ENCODE measurements at places on chromosomes 5 and 9.

DNA sequence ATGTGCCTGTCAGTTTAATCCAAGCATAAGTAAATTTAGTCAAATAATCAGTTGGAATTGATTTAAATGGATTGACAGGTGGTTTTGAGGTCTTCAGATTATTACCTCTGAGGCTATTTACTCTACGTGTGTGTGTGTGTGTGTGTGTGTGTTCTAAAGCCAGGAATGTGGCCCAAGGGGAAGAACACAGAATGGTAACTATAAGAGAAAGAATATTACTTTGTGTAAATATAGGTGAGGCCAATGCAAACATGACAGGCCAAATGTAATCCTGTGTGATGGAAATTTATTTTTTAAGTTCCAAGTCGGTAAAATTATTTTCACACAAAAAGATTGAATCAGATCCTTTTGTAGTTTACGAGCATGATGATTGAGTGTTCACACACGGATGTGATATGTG lies 390.0 kb downstream of the PLK2 start:
- no peak for DNase-seq

DNA sequence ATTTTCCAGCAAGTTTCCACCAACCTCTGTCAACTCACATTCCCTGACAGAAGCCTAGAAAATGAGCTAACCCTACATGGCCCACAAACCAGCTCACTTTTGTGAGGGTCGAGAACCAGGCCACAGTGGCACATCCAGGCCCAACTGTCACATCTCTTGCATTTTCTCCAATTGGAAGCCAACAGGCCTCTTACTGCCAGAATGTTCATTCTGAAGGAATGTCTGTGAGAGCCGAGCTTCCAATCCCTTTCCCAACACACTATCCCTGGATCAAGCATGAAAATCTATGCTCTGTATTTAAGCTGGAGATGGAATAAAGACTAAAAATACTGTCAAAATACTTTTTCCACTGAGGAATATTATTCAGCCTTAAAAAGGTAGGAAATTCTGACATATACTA lies 20.0 kb downstream of the MARCHF3 start:
- no peak for DNase-seq

GRCh38 chr9:69645488-69645887 lies 26.7 kb downstream of the APBA1 start:
- peak; percentile 82 for DNase-seq

DNA sequence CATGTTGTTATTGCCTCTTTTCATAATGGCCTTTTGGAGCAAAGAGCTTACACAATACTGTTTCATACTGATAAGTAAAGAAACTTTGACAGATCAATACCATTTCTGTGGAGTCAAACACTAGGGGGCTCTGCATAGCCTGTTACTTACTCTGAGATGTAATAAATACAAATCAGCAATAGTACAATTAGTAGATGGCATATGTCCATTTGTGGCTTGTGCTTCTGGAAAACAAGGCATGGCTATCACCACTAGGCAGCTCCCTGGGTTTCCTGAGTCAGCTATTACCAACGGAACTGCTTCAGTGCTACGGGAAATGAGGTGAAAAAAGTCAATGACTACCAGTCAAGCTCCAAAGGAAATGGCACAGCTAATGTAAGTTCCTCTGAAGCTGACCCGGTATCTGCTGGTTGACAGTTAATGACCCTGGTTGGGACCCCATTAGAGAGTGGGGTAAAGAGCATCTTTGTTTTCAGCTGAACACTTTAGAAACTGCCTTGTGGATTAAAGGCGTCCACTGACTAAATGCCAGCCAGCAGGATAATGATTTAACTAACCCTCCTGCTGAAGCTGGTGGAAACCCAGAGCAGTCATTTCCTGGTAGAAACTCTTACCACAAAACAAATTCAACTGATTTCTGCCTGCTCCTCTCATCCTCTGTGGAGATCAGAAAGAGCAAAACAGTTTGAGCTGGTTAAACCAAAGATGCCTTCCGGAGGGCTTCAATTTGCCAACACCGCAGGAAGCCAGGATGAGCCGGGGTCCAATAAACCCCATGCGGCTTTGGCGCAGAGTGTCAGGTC lies 69.0 kb upstream of the FAM169A start:
- no peak for DNase-seq

- no peak for DNase-seq
Measured at GRCh38 chr9:71941060-71941568, 29.7 kb downstream of the C9orf85 start.

- DNase-seq, result no peak
Measured at GRCh38 chr9:131624636-131625507, 79.5 kb downstream of the PRRT1B start.

DNA sequence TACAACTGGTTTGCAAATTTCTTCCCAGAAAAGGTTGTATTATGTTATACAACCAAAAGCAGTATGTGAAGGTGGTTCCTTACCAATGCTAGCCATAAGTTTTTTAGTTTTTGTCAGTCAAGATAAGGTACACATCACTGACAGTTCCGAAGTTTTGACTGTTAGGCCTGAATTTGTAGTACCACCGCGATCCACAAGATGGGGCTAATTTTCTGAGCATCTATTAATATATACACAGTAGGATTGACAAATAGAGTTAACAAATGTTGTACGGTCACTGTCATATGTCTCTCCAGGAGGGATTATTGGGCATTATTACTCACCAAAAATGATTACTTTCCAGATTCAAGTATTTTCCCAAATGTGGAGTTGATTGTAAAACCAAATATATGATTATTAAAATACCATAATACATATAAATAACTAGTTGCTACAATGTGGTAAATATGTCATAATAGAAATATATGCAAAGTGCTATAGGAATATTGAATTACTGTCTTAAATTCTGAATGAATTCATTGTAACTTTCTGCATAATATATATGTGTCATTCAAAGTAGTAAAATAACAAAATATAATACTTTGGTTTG lies 28.4 kb upstream of the LRRC19 start:
- DNase-seq, result no peak

DNA sequence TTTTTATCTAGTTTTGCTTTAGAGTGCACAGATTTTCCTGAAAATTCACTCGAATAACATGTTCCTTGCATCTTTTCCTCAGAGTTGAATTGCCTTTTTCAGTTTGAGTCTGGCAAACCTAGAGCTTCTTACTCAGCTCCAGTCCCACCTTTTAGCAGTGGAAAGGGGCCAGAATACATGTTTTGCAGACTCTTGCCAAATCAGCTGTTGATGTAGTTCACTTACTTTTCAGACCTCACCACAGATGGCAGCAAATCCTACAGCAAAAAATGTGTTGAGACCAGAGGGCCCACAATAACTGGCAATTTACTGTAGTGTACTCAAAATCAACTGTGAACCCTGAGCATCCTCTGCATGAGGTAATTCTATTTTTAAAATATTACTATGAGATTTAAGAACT lies 545.2 kb upstream of the ACO1 start:
- no peak for DNase-seq

DNA sequence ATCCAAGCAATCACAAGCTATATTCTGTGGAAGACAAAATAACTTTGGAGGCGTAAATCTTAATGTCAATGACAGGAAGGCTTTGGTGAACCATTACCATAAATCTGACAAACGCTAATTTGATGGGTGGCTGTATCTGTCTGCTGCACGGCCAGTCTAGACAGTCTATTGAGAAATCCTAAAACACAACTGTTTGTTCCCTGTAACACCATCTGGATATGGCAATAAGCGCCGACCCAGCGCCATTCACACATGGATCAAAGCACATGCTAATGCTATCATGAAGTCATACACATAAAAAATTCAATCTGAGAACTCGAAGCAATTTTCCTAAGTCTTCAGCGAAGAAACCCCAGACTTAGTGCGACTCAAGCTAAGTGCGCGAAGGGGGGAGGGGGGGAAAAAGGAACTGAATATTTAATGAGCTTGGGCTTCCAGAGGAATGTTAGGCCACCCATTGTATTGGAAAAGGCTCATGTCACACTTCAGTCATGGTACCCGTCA lies 95.1 kb downstream of the ARL15 start:
- DNase-seq, result no peak

GRCh38 chr5:65862384-65862783 lies 64.0 kb upstream of the ERBIN start:
- DNase-seq, result no peak

GRCh38 chr9:131539223-131539923 lies 6.0 kb upstream of the PRRT1B start:
- no peak for DNase-seq

DNA sequence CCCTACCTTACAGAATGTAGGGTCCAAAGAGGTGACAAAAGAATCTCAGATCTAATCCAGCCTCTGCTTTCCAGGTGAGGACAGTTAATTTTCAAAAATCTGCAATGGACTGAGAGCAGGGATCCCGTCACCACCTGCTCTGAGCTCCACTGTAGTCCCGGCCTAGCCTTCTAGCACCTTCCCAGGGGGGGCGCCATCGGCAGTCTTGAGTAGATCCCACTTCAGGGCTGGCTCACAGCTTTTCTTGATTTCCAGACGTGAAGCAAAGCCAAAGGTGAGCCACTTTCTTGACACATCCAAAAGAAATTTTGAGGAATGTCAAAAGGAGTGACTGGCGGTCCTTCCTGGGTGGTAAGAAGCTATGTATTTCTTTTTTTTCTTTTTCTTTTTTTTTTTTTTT lies 114.1 kb downstream of the SYK start:
- no peak for DNase-seq

DNA sequence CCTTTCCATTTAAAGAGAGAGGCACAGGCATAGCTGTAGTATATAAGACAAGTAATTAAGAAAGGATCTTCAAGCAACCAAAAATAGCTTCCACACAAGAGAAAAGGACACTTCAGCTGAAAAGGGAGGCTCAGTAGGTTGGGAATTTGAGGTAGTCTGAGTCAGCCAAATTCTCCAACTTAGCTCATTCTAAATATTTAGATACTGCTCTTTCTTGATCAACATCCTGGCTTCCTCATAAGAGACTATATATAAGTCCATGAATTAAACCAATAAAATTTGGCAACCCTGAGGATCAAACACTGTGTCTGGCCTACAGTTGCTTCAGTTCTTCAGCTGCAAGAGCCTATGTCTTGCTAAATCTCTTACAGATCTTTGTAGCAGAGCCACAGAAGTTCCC lies 17.8 kb downstream of the HINT1 start:
- no peak for DNase-seq

GRCh38 chr9:99459919-99460318 lies 237.8 kb downstream of the SEC61B start:
- DNase-seq, result no peak

DNA sequence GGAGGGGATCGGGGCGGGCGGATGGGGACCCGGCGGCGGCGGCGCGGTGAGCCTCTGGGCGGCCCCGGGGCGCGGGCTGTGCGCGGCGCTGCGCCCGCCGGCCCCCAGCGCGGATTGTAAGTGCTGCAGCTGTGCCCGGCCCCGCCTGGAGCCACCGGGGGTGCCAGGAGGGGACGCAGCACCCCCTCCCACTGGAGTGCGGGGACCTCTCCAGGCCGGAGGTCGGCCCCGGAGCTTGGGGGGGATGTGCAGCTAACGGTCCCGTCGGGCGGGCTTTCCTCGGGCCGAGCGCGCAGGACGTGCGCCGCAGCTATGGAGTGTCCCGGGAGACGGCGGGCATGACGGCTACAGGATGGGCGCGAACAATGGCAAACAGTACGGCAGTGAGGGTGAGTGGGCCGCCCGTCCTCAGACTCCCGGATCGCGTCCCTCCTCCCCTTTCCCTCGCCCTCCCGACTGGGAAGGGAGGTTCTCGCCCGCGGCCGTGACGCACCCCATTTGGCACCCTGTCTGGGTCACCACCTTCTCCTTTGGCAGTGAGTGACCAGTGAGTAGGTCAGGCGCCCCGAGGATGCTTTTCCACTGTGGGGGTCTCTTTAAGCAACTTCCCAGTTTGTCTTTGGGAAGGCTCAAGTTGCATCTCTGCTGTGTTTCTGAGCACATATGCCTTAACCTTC lies 483 bp downstream of the FBXL7 start:
- peak; percentile 50 for DNase-seq

DNA sequence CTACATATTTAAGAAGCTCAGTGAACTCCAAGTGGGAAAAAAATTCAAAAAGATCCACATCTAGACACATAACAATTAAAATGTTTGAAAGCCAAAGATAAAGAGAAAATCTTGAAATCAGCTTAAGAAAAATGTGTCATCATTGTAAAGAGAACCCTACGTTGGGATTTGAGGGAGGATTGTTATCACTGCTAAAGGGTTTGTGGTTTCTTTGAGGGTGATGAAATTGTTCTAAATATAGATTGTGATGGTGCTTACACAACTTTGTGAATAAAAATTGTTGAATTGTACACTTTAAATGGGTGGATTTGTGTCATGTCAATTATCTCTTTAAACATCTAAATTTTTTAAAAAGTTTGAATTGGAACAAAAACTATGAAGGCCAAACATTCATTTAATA lies 92.2 kb upstream of the ADAMTS19 start:
- no peak for DNase-seq

DNA sequence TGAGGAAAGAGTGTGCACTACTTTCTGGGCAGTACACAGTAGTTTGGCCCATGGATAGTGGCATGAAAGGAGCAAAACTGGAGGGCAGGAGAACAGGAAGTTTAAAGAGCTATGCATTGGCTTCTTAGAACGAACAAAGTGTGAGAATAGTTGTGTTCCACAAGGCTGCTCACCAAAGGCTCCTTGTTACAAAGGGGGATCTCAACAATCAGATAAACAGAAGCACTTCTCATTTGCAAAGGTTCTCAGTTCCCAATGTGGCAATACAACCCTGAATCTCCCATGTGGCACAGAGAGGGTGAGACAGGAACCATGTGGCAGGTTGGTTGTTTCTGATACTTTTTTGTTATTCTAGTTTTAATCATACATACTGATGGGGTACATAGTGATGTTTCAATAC lies 158.4 kb downstream of the CARTPT start:
- no peak for DNase-seq

DNA sequence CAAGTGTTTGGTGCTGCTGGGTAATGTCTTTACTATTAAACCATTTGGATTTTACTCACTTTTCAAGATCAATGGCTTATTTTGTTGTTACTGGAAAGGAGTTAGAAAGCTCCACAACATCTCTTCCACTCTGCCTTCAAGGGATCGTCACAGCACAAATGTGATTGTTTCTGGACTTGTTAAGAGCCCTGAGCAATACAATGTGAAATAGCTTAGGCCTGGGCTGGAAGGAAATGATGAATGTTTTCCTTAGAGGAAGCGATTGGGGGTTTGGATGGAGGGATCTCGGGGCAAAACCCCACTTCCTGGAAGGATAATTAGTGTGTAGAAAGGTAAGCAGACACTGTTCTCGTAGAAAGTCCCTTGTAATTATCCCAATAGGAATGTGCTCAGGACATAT lies 59.3 kb upstream of the MYO10 start:
- DNase-seq, result no peak

GRCh38 chr9:108283696-108284095 lies 572.1 kb downstream of the ACTL7B start:
- no peak for DNase-seq

GRCh38 chr9:16974436-16974835 lies 104.0 kb upstream of the BNC2 start:
- DNase-seq, result no peak

GRCh38 chr9:70220216-70220615 lies 38.6 kb upstream of the SMC5 start:
- no peak for DNase-seq

DNA sequence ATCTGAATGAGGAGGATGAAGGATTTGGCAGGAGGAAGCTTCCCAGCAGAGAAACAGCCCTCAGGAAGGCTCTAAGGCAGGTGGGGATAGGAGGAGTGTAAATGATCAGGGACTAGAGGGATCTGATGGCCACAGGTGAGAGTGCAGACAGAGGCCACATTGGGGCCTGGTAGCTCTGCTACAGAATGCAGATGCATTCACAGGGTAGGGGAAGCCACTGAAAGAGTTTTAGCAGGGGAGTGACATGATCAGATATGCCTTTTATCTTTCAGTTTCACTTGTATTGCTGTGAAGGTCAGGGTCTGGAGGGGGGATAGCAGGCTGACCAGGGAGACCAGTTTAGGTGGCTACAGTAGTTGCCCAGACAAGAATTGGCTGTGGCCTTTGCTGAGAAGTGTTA lies 3.0 kb downstream of the TXNDC15 start:
- DNase-seq, result no peak

Measured in ureter (tissue), 1 donor.